Left lung (tissue), 14 donors: ENCODE measurements at places on chromosomes 2 and 18. TPM values are rescaled to one million over a fixed set of nuclear protein-coding genes. Genes with fewer than 3 reads are reported as not detected.

The ST8SIA5 gene
- 0.31 TPM for total RNA-seq

The CCDC68 gene
- 13.8 TPM for total RNA-seq

The CYP20A1 gene
- total RNA-seq: 29.1 TPM

The PPP1R1C gene
- total RNA-seq: 0.79 TPM

The ALMS1 gene
- 16.4 TPM for total RNA-seq

GRCh38 chr2:217386041-217386440 lies 526.2 kb upstream of the TNP1 start:
- no peak for DNase-seq

GRCh38 chr2:112644933-112645309 lies 818 bp upstream of the SLC20A1 start:
- no peak for DNase-seq

DNA sequence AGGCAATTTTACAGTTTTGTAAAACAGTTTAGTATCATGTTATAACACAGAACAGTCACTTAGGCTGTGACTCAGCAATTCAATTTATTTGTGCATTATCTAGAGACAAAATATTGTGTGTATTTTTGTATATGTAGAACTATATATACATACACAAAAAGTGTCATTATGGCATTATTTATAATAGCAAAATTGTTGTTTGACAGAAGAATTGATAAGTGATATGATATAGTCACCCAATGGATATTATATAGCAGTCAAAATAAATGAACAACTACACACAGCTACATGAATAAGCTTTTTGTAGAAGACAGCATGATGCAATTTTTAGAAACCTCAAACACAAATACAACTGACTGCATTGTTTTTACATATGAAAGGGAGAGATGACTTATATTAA lies 334.0 kb downstream of the TRIB2 start:
- no peak for DNase-seq

GRCh38 chr2:101108357-101108756 lies 42.8 kb downstream of the TBC1D8 start:
- DNase-seq: no peak

DNA sequence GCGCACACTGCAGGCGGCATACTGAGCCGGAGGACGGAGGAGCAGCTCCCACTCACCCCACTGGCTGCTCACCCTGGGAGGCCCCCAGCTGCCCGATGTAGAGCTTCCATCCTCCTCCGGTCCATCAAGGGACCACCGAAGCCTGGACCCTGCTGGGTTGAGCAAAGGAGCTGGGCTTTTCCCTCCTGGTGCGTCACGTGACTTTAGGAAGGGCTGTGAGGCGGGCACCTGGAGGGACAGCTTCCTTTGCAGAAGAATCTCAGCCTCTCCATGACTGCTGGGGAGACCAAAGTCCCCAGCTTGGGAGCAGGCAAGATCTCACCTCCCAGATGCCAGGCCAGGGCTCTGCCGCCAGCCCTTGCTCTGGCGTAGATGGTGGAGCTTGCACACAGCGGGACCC lies 102.7 kb downstream of the TWIST2 start:
- no peak for DNase-seq
